8988T (cell line): ENCODE measurements at places on chromosomes 7 and 10.

DNA sequence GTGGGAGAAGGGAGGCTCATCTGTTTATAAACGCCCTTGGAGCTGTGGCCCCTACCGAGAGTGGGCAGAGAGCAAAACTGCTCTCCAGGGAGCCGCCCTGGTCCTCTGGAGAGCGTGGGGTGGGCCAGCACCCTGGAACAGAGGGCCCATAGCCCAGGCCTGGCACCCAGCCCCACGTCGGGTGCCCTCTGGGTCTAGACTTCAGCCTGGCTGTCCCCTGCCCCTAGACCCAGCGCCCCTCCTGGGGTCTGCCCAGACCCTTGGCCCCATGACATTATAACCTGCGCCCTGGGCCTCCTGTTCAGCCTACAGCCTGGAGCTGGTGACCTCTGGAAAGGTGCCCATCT, 24.7 kb downstream of the GET4 start:
- no peak for DNase-seq

DNA sequence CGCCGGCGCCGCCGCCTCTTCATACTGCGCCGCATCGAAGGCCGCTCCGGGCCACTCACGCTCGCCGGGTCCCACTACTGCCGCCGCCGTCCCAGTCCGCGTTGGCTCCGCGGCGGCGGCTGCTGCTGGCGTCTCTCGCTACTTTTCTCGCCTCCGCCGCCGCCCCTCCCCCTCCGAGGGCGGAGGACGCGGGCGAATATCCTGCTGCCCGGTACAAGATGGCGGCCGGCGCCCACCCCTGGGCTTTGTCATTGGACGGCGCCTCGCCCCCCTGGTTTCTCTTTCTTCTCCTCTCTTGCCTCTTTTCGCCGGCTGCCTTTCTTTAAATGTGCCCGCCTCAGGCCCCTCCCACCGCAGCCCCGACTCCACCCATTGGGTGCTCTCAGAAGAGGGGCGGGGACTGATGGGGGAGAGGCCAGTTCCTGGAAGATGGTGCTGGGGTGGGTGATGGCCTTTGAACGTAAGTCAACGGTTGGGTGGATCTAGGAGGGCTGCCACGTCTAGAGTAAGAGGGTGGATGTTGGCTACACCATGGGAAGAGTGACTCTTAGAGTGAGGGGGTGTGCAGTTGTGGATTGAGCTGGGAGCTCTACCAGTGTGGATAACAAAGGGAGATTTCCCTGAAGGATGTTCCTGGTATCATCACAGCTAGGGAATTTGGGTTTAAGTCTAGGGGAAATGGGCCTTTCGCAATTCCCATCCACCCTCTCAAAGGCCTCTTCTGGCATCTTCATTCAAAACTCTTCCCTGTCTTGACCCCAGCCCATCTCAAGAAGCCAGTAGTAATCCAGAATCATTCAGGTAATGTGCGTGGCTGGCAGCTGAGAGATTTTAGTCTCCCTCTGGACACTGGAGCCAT, at the start of gene CCDC71L:
Gene CCDC71L, minus strand, starts transcription at position 297 of the 859 bp plus-strand sequence. Its CDS starts 262 bp downstream, at position 35.
- peak; percentile 75 for DNase-seq

DNA sequence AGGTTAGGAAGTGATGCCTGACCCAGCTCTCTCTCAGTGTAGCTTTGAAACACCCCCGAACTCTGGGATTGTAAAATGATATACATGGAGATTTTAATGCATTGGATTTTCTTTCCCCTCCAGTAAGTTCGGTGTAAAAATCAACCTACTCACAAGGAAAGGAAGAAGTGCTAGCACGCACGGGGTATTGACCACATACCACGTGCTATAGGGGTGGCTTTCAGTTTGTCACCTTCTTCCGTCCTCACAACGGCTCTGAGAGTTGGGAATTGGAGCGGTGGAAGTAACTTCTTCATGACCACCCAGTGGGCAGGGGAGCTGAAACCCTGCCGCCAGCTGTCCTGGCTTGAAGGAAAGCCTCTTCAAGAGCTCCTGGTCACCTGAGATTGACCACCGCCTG, 149.4 kb upstream of the PRR15 start:
- DNase-seq = no peak

GRCh38 chr7:124208173-124208572, 175.3 kb upstream of the TMEM229A start:
- DNase-seq = no peak

- no peak for DNase-seq
These were observed 47.4 kb downstream of the VPS50 start for GRCh38 chr7:93279541-93279940.

DNA sequence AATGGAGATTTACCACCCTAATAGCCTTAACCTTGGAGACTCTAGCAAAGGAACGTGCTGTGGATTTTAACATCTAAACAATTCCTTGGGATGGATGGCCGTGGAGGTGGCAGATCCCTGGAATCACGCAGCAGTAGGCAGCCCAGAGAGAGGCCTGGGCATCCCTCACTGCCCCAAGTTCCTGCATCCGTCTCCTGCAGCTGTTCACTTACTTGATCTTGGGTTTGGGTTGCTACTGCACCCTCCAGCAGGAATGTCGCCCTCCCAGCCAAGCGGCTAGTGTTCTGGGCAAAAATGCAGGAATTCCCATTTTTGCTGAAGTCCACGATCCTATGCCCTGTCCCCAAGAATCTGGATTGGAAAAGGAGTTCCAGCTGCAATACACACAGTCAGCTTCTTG, 166.7 kb upstream of the SH2B2 start:
- DNase-seq = no peak

- no peak for DNase-seq
These were observed 32.5 kb upstream of the EFCAB10 start for GRCh38 chr7:105613611-105614330.

DNA sequence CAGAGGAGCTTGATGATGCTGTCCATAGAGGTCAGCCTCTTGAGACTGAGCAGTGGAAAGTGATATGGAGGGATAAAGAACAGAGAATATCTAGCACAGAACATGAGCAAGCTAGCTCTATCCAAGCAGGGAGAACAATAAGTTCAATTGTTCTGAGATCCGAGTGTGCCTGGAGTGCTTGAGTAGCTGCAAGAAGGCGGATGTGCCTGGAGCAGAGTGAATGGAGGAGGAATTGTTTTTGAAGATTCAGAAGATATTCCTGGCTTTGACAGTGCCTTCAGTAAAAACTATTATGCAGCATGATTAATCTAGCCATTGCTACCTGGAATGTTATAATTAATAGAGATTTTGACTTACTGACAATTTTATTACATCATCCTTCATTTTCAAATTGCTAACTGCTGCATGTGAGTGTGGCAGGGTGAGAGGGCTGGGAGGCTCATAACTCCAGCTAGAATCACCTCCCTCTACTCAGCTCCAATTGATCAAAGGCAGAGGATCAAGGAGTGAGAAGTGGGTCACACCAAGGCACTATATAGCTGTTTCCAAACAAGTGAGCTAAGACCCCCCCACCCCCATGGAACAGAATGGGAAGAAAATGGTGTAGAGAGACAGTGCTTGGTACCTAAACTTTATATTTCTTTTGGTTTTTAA, 302.8 kb downstream of the ADRA2A start:
- no peak for DNase-seq

GRCh38 chr10:129850790-129851189, 113.3 kb downstream of the EBF3 start:
- no peak for DNase-seq

DNA sequence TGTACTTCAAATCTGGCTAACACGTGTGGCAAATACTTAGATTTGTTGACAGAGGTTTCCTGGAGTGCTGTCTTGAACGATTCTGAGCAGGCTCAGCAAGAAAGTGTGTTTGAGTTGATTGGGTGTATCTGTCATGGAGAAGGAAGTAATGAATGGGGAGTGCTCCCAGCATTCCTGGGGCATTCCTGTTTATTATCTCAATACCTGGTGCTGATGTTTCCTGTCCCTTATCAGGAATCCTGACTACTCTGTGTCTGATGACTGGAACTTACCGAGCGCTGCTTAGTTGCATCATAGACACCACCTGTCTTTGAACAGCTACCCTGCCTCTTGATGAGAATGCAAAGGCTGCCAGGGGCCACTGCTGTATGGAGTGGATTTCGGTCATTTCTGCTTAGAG, 41.0 kb upstream of the TMEM248 start:
- no peak for DNase-seq

DNA sequence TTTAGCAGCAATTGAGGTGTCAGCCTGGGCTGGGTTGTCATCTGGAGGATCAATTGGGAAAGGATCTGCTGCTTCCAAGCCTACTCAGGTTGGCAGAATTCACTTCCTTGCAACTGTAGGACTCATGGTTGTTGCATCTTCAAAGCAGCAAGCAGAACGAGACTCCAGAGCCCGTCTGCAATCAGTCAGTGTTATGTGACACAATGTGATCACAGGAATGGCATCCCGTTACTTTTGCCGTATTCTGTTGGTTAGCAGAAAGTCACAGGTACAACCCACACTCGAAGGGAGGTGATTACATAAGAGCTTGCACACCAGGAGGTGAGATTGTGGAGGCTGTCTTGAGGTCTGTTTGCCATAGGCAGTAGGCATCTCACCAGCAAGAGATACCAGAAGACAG, 15.4 kb upstream of the LYZL1 start:
- no peak for DNase-seq

DNA sequence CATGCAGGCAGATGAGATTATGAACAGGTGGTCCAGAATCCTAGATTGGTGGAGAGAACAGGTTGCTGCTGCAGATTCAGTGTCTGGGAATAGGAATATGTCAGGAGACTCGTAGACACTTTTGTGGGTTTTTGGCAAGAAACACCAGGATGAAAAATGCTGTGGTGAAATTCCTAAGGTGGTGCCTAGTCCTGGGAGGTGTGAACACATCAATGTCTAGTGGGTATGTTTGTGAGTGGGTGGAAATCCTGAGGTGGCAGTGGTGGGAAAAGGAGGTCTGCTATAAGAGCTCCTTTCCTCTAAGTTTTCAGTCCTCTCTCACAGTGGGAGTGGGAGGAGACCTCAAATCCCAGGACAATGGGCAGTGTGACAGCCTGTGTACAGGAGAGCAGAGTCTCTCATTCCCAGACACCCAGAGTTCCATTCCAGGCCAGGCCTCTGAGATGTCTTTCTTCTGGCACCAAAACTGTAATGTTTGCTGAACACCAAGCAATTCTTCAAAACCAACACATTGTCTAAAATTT, 5.1 kb downstream of the ERV3-1 start:
- DNase-seq = no peak

GRCh38 chr10:77496941-77497420, 140.6 kb downstream of the KCNMA1 start:
- no peak for DNase-seq

GRCh38 chr10:1685699-1686490, 51.4 kb downstream of the ADARB2 start:
- no peak for DNase-seq

GRCh38 chr7:89023877-89024276, 228.3 kb upstream of the TEX47 start:
- DNase-seq = no peak

DNA sequence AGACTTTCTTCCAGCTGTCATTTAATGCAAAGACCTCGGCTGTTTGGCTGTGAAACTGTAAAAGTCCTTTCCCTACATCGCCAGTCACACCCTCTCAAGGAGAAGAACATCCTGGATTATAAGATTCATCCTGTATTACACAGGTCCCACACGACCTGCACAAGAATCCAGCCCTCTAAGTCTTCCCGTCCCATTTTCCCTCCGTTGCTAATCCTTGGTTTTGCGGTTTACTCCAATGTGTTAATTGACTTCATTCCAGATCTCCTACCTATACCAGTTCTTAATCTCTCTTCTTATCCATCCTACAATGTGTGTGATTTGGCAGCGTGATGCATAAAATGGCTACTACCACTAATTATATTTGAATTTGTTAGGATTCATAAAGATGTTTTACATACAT, 110.4 kb downstream of the COL28A1 start:
- DNase-seq = no peak
